Stimulated activated memory B cell treated with anti-CD40 and anti-IgM and Interleukin-4, amounts not matched to agents 10 μg/mL and 1 μg/mL and 100 μg/mL, for 72 hours (primary cell): ENCODE measurements at places on chromosomes 11 and 22.

DNA sequence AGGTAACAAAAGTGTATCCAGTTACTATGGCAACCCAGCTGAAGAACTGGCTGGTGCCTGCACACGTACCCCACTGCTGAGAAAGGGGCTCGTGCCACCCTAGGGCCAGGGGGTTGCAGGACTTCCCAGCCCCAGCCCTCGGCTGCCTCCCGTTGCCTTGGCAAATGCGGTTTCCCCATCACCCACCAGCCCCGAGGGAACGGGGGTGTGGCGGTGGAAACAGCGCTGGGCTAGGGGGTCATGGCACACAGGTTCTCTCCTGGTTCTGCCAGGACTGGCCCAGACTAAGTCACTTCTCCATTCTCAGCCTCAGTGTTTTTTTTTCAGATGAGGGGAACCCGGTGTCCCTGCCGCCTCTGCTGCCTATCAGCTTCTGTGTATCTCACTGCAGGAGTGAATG, 27.9 kb downstream of the PHF21B start:
- H3K27ac ChIP-seq: no peak overlapping the region
- no peak for ATAC-seq
- peaks cover 28% of the 10 kb centered on the region for H3K27me3 ChIP-seq
- no peaks in the 10 kb centered on the region for H3K4me1 ChIP-seq
- no peaks in the 10 kb centered on the region for H3K36me3 ChIP-seq

- no peak for ATAC-seq
- no peak overlapping the region for H3K27ac ChIP-seq
- peaks cover 60% of the 10 kb centered on the region for H3K36me3 ChIP-seq
Measured at GRCh38 chr11:2762031-2762380, 62.2 kb upstream of the KCNQ1OT1 start.

GRCh38 chr22:37363261-37363992, 63.9 kb downstream of the ELFN2 start:
- peaks cover 19% of the 10 kb centered on the region for H3K4me1 ChIP-seq
- no peak for ATAC-seq
- H3K27me3 ChIP-seq: peaks cover 53% of the 10 kb centered on the region
- no peak overlapping the region for H3K27ac ChIP-seq

DNA sequence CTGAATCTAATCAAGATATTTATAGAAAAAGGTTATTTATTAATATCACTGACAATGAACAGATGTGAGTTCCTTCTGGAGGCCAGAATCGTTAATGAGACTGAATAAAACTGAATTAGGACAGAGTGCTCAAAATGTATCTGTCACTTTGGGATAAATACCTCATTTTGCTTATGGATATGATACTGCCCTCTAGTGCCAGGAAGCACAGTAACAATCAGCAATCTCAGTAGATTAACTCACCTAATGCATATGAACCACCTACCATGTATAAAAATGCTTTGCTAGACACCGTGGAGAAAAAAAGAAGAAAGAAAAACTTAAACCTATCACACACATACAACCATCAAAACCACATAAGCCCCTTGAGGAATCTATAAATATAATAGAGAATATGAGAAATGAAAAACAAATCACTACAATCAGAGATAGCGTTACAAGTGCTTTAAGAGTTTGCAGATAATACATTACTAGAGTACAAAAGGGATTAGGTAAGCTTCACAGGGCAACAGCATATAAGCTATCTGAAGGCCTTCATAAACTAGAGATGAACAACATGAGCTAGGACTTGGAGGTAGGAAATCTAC, 117.4 kb downstream of the SGSM3 start:
- H3K27me3 ChIP-seq: no peaks in the 10 kb centered on the region
- peaks cover 27% of the 10 kb centered on the region for H3K4me1 ChIP-seq
- no peak overlapping the region for H3K27ac ChIP-seq
- H3K4me3 ChIP-seq: no peak overlapping the region
